ENCODE measurements at places on chromosomes 2 and 18.

- DNase-seq = no peak
Measured at GRCh38 chr2:239087046-239087710, 239.3 kb downstream of the TWIST2 start.

GRCh38 chr2:236250909-236251579, 13.2 kb downstream of the ASB18 start:
- DNase-seq = no peak

DNA sequence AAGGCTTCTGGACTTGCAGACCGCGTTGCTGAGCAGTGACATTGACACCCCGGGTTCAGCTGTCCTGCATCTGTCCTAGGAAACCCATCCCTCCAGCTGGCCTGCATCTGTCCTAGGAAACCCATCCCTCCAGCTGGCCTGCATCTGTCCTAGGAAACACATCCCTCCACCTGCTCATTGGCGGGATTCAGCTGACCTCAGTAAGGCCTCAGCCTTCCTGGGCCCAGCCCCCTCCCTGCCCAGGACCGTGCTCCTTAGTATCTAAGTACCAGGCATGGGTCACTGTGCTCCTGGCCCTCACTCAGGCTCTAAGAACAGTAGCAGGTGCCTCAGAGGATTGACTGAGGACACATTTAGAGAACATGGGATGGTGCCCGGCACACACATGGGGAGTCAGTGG, 1.2 kb downstream of the MLPH start:
- no peak for DNase-seq

DNA sequence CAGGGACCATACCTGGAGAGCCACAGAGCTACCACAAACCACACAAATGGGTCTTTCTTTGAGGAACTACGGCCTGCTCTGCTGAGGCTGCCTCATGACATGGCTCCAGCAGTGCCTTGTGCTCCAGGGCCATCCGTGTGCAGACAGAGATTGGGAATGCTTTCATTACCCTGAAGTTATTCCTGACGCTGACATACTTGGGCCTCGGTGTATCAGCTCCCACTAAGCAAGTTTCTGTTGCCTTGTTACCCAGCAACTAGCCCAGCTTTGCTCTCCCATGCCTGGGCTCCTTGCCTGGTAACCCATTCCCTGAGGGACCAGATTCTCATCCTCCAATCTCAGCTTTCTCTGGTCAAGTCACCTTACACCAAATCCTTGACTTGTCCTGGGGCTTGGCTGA, 80.3 kb upstream of the FZD7 start:
- DNase-seq = no peak

DNA sequence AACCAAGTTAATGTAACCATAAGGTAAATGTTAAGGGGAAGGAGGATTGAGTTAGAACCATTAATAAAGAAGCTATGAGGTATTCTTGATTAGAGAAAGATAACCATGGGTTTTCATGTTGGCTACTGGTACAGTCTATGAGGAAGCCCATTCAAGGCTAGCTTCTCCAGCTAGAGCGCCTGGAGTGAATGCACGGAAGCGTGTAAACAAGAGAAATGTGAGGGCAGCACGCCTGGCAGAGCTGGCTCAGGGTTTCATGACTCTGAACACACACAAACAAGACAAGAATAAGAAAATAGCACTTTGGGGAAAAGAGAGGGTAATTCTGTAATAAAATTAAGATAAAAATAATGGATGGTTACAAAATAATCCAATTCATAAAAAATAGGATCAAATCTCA, 255.3 kb downstream of the PDE11A start:
- no peak for DNase-seq

DNA sequence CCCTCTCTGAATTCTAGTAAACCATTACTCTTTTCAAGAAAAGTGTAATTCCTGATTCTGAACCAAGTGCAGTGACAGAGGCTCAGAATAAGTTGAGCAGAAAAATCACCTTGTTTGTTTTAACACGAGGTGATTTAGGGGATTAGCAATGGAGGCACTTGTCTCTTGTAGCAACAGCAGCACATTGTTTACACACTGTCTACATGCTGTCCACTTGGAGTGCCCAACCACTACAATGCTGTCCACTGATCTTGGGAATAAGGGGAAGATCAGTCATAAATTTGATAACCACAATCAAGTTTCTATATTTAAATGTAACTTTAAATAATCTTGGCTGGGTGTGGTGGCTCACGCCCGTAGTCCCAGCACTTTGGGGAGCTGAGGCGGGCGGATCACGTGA, 13.9 kb upstream of the RMND5A start:
- no peak for DNase-seq

DNA sequence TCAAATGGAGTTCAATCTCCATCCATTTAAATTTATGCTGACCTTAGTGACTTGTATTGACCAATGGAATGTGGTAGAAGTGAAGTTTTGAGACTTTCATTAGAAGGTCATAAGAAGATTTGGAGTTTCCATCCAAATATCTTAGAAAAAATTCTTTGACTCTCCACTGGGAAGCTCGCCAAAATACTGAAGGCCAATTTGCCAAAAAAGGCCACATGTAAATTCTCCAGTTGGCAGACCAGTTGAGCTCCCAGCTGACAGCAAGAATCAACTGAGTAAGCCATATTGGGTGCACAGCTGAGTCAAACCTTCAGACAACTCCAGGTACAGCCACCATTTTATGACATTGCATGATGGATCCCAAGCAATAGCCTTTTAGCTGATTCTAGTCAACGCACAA, 228.3 kb upstream of the SETBP1 start:
- DNase-seq = no peak

GRCh38 chr2:2843969-2844548, 513.0 kb upstream of the MYT1L start:
- no peak for DNase-seq

GRCh38 chr18:54558609-54559585, 32.1 kb upstream of the DYNAP start:
- no peak for DNase-seq

- no peak for DNase-seq
Measured at GRCh38 chr2:170905864-170906263, 23.2 kb upstream of the GORASP2 start.

DNA sequence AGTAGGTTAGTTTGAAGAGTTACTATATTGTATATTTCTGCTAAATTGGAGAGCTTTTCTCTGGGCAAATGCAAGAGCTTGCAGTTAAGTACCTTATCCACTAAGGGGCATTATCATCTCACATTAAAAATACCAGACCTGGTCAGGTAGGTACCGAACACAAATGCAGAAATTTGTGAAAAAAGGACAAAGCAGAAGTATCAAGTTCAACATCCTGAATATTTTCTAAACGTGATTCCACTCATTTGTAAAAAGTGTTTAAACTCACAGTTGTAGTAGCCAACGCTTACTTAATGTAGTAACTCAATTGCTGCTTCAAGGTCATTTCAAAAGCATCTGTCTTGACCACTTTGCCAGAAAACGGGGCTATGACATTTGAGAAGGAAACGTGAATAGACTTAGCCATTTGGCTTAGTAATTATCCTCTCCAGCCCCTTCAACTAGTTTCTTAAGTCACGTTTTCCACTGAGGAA, 52.1 kb downstream of the CYRIA start:
- no peak for DNase-seq

DNA sequence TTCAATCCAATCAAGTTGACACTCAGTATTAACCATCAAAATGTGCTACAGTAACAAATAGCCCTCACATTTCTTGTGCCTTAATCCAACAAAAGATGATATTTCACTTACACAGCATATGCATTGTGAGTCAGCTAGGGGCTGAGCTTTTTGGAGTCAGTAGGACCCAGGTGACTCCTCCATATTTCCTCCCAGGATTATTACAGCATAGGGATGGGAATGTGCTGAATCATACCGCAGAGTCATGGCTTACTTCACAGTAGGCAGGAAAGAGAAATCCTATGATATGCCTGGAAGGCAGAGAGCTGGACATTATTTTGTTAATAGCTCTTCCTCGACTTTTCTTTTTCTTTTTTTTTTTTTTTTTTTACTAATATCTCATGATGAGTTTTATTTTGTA, 153.3 kb downstream of the TMEM182 start:
- DNase-seq = no peak

DNA sequence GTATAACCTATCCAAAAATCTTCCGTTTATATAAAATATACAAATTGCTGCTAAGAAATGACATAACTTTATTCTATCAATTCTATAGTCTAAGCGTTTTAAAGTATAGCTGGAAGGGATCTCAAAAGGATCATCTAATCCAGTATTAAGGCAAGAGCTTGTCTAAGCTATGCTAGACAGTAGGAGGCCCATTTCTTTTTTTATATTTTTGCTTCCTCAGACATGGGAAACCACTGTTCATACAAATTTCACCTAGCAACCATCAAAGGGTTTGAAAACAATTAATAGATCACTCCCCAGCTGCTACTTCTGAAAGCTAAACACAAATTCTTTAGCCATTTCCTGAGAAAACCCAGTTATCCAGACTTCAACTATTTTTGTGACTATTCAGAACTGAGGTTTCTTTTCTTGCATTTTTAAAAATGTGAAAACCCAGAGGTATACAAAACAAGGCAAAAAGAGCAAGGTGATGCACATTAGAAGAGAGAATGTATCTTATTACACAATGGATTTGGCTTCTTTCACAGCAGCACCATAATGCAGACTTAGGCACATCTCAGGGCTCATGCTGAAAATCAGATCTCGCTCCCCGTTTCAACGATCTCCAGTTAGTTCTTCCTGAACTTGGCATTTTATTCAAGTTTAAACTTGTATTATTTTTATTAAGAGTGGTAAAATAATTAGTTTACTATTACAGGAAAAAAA, 274.4 kb downstream of the LRP1B start:
- DNase-seq = no peak

DNA sequence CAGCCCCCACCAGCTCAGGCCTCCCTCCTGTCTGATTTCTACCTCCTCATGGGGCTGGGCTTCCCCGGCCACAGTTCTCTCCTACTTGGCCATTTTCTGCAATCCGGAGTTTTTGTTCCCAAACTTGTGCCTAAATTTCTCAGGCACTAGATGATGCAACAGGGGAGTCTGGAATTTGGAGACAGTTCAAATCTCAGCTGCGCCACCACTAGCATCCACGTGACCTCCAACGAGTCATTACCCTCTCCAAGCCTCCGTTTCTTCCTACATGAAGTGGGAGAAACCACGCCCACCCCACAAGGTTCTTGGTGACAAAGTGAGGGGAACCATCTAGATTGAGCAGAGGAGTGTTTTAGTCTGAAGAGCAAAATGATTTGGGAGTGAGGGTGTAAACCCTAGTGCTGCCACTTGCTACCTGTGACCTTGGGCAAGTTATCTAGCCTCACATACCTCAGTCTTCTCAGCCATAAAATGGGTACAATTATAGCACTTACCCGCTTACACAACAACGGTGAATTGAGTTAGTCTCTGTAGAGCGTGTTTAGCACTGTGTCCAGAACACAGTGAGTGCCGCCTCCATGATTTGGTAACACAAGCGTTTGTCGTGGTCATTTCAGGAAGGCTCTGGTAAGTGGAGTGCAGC, 61.4 kb upstream of the ASAP2 start:
- DNase-seq = no peak

GRCh38 chr2:128375454-128375853, 56.8 kb upstream of the HS6ST1 start:
- DNase-seq = no peak

GRCh38 chr2:3041841-3042600, 335.6 kb downstream of the EIPR1 start:
- no peak for DNase-seq
